ENCODE measurements at places on chromosomes 7 and 10.

DNA sequence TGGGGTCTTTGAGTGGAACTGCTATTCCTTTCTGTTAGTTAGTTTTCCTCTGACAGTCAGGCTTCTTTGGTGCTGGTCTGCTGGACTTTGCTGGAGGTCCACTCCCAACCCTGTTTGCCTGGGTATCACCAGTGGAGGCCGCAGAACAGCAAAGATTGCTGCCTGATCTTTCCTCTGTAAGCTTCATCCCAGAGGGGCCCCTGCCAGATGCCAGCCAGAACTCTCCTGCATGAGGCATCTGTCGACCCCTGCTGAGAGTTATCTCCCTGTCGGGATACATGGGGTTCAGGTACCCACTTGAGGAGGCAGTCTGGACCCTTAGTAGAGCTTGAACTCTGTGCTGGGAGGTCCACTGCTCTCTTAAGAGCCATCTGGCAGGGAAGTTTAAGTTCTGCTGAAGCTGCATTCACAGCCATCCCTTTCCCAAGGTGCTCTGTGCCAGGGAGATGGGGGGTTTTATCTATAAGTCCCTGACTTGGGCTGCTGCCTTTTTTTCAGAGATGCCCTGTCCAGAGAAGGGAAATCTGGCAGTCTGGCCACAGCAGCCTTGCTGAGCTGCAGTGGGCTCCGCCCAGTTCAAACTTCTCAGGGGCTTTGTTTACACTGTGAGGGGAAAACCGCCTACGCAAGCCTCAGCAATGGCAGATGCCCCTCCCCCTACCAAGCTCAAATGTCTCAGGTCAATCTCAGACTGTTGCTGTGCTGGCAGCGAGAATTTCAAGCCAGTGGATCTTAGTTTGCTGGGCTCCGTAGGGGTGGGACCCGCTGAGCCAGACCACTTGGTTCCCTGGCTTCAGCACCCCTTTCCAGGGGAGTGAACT, 89.7 kb upstream of the CDK6 start:
- no peak for DNase-seq

- no peak for DNase-seq
Measured at GRCh38 chr10:132774181-132774901, 11.6 kb downstream of the NKX6-2 start.

DNA sequence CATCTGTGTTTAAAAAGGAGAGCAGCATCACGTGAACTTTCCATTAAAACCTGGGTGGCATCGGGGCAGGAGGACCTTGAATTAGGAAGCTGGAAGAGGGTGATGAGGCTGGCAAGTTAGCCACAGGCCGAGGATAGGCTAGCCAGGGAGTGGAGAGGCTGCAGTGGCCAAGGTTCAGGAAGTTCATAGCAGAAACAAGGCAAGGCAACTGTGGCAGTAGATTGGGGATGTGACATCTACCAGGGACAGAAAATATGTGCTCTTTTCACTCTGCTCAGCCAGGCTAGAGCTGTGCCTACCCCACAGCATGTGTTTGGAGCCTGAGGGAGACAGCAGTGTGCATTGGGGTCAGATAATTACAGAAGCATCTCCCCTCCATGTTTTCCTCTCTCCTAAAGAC, 2.2 kb upstream of the INPP5F start:
- DNase-seq: no peak

GRCh38 chr10:47027108-47027783, 116.0 kb downstream of the PTPN20 start:
- DNase-seq: no peak

DNA sequence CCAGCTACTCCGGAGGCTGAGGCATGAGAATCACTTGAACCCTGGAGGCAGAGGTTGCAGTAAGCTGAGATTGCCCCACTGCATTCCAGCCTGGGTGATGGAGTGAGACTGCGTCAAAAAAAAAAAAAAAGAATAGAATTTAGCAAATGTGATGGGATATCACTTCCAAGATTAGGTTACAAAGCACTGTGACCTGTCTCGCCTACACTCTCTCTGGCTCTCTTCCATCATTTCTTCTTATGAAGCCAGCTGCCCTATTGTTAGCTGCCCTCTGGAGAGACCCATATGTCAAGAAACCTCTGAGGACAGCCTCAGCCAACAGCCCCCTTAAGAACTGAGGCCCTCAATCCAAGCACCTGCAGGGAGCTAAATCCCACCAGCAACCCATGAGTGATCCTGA, 28.2 kb downstream of the ARHGAP21 start:
- no peak for DNase-seq

DNA sequence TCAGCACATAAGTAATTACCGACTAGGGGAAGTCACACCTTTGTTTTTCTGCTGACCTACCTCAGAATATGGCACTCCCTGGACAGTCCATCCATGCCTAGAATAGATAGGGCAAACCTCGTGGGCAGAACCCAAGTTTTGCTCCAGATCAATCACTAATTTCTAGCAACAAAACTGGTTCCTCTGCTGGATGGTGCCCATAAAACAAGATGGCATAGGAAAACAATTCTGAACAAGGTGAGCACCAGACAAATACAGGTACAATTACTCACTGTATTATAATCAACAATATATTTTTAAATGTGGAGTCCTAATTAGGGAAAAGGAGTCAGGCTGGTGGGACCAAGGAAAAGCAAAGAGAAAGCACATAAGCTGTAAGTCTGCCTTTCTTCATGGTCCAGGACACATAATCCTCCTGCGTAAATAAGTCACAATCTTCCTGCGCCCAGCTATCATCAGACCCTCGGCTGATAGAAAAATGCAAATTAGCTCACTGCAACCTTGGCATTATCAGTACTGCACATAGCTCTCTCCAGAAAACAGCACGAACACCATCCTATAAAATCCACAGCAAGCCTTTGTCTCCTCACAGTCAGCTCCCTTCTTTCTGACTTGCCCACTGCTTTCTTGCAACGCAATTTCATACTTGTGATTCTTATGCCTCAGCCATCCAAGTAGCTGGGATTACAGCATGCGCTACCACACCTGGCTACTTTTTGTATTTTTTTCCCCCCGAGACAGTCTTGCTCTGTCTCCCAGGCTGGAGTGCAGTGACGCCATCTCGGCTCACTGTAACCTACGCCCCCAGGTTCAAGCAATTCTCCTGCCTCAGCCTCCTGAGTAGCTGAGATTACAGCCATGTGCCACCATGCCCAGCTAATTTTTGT, 15.1 kb downstream of the URGCP start:
- no peak for DNase-seq

DNA sequence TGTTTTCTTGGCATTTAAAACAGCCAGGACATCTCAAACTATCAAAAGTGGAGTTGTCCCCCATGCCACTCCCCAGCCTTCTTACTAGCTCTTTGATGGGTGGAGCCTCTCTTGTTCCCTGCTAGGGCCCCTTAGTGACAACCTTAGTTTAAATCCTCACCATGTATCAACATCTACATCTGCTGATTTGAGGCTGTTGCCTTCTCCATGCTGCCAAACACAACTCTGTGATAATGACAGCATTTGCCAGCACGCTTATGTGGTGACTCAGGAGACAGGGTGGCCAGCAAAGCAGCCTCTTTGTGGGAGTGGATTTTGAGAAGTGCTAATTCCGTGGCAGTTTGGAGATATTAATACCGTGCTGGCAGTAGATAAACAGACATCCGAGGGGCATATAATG, 145.4 kb downstream of the LRRC4 start:
- no peak for DNase-seq

DNA sequence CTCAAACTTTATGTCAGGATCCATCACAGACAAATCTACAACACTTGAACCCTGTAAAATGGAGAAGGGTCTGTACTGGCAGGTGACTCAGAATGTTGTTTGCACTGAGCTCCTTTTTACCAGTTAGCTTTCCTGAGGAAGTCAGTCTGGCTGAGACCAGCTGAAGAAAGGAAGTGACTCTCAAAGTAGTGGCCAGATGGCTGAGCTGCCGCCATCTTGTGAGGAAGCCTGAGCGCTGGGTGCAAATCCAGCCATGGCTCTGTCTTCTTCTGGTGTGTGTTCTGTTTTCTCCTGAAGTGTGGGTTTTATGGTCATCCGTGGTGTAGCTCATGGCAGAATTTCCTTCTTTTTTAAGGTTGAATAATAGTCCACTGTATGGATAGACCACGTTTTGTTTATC, 25.5 kb upstream of the ECHDC3 start:
- no peak for DNase-seq

DNA sequence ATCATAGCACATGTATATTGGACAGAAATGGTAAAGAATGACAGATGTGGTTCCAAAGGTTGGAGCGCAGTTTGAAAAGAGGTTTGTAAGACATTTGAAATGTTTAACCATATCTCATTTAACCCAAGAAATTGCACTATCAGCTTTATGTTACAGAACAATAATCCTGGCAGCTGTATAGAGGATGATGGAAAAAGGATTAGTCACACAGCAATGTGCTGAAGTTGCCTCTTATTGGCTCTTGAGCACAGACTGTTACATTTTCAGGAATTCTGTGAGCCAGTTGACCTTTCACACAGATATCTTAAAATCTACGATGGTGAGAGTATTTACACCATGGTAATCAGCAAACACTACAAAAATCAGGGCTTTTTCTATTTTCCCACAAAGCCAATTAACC, 3.9 kb downstream of the COG5 start:
- DNase-seq: no peak

DNA sequence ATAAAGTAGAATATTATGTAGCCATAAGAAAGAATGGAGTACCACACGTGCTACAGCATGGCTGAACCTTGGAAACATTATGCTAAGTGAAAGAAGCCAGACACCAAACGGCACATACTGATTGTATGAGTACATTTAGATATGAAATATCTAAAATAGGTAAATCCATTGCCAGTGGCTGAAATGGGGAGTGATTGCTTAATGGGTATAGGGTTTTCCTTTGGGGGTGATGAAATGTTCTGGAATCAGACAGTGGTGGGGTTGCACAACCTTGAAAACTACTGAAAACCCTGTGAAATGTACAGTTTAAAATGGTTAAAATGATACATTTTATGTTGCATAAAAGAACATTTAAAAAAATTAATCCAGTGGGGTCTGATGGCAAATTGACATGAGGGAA, 667.9 kb downstream of the AUTS2 start:
- DNase-seq: no peak

GRCh38 chr7:31872545-31873370, 185.7 kb downstream of the PPP1R17 start:
- no peak for DNase-seq

GRCh38 chr7:15399441-15399840, 162.4 kb downstream of the AGMO start:
- no peak for DNase-seq

DNA sequence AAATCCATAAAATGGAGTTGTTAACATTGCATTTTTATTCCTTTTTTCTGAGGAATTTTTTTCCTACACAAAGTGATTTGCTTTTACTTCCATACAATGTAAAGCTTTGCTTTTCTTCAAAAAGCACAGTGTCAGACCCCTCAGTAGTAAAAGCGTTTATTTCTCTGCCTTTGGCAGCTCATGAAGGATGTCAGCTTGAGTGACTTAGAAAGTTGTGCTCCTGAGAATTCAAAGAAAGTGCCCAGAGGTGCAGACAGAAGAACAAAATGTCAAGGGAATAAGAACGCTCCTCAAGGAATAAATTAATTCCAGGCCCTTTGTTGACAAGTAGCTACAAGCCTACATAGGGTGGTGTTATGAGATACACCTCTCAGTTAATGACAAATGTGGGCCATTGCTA, 369.3 kb upstream of the ADARB2 start:
- no peak for DNase-seq

DNA sequence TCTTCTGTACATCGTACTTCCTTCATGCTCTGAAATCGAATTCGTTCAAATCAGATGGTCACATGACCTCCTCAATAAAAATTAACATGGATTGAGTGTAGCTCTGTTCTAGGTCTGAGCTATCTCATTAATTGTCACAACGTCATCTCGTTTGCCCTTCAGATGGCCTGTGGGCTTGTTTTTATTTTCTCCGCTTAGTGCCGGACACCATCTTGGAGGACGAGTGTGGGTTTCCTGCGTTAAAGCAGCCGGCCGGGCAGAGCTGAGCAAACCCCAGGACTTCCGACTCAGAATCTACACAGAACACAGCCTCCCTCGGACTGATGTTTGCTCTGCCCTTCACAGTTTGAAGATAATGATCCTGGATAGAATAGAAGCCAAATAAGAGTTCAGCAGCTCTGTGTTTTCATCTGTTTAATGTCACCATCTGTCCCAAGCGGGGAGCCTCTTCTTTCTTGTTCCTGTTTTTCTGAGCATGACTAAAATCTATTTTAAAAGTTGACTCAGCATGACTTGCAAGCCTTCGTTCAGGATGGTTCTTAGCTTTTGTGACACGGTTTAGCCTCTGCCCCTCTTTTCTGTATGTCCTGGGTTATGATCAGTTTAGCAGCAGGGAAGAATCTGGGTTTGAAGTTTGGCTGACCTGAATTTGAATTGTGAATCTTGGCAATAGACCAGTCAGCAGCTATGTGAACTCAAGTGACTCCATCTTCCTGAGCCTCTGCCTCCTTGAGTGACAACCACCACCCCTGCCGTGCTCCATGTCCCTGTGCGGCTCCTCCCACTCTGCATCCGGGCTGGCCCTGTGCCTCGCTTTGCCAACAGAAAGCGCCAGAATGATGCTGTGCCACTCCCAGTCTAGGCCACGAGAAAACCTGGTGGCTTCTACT, 30.6 kb upstream of the GALNTL5 start:
- no peak for DNase-seq

DNA sequence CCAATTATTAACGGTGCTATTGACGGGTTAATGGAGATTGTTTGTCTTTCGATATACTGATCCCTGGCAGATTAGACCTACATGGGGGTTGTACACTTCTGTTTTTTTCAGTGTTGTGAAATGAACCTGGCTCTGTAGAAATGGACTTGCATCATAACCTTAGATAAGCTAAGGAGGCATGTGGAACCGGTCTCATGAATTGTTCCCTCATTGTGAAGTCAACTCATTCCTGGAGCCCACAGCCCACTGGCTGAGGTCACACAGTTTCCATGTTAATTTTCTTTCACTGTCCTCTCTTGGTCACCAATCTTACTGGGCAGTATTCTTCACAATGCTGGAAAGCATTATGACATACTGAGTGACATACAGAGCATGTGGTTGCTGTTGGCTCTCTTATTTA, 202.8 kb downstream of the BMPER start:
- DNase-seq: no peak

DNA sequence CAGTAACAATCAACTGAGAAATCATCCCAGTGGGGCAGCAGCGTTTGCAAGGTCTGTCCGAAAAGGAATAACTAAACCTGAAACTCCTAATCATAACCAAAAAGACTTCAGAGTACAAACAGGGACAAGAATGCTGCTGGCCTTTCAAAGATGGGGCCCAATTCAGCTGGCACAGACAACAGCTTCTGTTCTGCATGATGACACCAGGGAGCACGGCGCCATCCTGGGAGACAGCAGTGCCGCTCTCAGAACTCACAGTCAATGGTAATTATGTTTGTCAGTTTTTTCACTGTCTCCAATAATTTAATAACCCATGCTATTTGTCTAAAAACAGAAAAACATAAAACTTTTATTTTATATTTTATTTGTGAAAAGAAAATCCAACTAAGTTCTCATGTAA, 90.0 kb downstream of the LARP4B start:
- no peak for DNase-seq

Data from SK-N-MC (cell line).